ENCODE measurements at places on chromosomes 3 and 15.

DNA sequence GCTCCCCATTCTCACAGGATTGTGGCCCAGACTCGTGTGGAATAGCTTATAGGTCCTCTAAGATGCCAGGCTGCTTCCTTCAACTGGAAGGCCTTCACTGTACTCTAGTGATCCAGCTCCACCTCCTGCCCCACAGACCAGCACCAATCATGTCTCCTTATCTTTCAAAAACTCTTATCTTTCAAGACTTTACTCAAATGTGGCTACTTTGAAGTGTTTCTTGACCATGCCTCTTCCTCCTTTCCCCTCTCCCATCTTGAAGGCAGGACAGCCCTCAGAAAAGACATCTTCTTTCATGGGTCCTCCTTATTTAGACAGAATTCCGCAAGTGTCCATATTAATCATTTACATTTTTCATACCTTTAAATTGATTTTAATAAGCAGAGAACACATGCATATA is 142.3 kb downstream of the CHST2 start:
- no peak for DNase-seq

- DNase-seq = no peak
Measured at GRCh38 chr15:40990080-40990479, 36.8 kb downstream of the CHAC1 start.

DNA sequence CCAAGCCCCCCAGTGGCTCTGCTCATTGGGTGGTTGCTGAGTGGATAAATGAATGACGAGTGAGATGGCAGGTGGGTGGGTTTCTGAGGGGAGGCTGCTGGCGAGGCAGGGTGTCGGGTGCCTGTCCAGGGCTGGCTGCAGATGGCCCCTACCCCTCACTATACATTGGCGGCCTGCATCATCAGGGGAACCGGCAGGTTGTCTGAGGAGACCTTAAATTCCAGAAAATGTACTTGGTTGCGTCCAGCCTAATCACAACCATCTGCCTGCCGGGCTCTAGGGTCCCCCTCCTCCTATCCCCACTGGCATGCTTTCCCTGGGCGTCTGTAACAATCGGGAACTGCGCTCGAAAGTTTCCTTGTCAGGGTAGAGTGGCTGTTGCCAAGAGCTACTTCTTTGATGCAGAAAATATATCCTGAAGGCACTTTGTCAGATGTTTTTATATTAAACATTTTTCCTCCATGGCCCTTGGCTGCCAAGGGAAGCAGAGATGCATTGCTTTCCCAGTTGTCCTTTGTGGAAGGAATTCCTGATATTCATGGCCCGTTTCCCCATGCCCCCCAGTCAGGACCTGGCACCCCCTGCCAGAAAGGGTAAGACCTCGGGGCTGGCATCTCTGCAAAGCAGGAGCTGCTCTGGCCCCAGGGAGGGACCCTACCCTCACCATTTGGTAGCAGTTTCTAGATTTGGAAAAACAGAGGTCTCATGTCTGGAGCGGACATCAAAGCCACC is 22.9 kb downstream of the SMAD6 start:
- DNase-seq = no peak

DNA sequence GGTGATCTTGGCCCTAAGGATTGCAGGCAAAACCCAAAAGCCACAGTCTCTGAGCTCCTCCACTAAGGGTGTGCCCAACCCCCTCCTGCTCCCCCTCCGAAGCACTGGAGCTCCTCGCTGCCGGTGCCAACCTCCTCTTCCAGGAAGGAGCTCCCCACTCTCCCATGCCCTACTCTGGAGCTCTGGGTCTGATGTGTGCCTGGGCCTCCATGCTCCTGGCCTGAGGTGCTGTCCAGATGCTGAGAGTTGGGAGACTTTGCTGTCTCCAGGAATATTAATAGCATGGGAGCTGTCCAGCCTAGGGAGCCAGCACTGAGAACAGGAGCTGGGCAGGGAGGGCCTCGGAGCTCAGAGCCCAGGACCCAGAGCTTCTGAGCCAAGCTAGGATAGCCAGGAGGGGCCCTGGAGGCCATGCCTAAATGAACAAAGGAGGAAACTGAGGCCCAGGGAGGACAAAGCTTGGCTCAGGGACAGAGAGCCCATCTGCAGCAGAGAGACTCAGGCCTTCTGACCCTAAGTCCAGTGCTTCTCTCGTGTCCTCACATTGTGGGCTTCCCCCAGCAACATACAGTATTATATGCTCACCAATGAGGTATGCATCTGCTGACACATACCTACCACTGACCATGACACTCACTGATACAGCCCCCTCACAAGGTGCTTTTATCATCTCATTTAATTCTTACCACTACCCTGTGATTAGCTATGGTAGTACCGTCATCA is 36.9 kb upstream of the HERC1 start:
- DNase-seq = no peak

GRCh38 chr3:58668247-58668646 is 1.7 kb upstream of the FAM3D start:
- no peak for DNase-seq

GRCh38 chr15:56468401-56468800 is 3.5 kb upstream of the MNS1 start:
- DNase-seq = no peak

- DNase-seq = no peak
Measured at GRCh38 chr3:194140520-194141414, 4.8 kb downstream of the HES1 start.

- no peak for DNase-seq
Measured at GRCh38 chr15:65740148-65740547, 51.9 kb downstream of the DENND4A start.

DNA sequence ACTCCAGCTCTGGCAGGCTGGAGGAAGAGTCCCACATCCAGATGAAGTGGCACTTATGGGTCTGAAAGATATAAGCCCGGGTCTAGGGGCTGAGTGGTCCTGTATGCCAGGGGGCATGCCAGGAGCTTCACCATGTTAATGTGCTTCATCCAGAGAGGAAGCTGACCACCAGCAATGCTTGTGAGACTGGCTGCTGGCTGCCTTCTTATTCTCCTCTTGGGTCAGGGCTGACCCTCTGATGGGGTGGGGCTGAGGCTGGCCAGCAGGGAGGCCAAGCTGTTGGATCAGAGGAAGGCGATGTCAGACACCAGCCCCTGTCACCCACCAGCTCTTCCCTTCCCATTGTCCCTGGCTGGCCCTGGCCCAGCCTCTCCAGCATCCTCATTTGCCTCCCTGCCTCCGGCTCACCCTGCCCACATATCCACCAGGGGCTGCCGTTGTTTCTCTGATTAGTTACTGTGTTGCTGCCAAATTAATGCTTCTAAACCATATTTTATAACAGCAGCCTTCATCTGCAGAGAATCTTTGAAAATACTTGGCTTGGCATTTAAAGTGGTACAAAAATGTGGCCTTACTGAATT is 20.4 kb upstream of the PSTPIP1 start:
- no peak for DNase-seq

- DNase-seq = no peak
Measured at GRCh38 chr15:23002920-23003319, 22.8 kb upstream of the CYFIP1 start.

DNA sequence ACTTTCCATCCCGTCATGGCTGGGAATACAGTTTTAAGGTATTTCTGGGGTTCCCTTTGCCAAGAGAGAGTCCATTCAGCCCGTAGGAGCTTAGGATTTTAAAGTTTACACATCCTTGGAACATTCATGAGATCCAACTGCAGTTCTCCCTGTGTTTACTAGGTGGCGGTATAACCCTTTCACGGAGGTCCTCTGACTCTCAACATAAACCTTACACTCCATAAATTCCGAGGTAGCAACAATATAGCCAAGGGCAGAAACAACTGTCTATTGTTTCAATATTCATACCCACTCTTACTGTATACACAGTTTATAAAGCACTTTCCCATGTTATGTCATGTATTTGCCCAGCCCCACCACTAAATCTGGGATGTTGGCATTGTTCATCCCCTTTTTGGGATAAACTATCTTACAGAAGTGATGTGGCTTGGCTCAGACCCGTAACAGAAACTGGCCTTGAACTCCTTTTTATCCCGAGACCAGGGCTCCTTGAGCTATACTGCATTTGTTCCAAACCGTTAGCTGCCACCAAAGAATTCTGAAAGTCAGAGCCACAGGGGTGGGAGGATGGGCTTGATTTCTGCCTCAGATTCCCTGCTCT is 69.2 kb upstream of the COL6A5 start:
- DNase-seq = peak; percentile 21

DNA sequence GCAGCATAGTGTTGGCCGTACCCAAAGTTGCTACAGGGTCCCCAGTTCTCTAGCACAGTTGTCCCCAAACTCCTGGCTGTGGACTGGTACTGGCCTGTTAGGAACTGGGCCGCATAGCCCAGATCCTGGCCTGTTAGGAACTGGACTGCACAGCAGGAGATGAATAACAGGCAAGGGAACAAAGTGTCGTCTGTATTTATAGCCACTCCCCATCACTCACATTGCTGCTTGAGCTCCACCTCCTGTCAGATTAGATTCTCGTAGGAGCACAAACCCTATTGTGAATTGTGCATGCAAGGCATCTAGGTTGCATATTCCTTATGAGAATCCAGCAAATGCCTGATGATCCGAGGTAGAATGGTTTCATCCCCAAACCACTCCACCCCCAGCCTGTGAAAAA is 604.0 kb upstream of the LMCD1 start:
- DNase-seq = no peak

- DNase-seq = no peak
Measured at GRCh38 chr3:89326997-89327396, 219.6 kb downstream of the EPHA3 start.

GRCh38 chr3:156051651-156052050 is 68.7 kb upstream of the KCNAB1 start:
- no peak for DNase-seq

DNA sequence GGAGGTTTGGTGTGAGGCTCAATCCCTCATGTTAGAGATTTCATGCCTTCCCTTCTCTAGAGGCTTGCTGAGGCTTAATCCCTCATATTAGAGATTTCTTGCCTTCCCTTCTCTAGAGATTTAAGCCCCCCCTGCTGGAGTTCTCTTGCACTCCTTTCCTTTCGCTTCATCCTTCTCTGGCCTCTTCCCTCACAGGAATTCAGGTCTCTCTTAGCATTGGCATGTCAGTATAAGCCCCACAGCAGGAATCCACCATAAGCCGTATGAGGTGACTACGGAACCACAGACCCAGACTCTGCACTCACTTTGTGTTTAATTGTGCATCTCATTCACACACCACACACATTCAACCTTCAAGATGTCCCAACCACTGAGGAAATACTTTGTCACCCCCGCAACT is 338.6 kb upstream of the POU1F1 start:
- DNase-seq = no peak

DNA sequence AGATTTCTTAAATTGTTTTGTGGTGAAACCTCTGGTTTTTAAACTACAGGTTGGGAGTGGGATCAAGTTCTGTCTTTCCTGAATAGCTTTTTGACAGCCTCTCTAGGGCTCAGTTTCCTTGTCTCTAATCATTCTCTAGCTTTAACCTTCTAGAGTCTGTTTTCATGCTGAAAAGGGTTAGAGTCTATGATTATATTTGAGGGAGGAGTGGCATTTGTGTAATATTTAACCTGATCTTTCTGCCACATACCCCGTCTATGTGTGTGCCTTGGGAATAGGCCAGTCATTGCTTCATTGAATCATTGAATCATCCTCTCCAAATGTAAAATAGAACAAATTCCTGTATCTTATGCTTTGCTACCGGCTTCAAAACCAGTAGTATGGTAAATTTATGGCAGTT is 204.9 kb downstream of the KLHL25 start:
- no peak for DNase-seq

GRCh38 chr3:66642484-66642883 is 141.7 kb upstream of the LRIG1 start:
- DNase-seq = no peak

GRCh38 chr3:53630547-53630946 is 136.1 kb downstream of the CACNA1D start:
- no peak for DNase-seq

- no peak for DNase-seq
Measured at GRCh38 chr3:154304116-154304786, 20.0 kb downstream of the DHX36 start.

GRCh38 chr3:109982201-109982600 is 644.9 kb upstream of the DPPA4 start:
- DNase-seq = no peak

- no peak for DNase-seq
Measured at GRCh38 chr15:31203999-31204398, 102.5 kb upstream of the TRPM1 start.

GRCh38 chr3:185316740-185317412 is 46.1 kb upstream of the MAP3K13 start:
- DNase-seq = no peak

GRCh38 chr15:78178064-78178463 is 28.9 kb downstream of the IDH3A start:
- DNase-seq = no peak

- DNase-seq = no peak
Measured at GRCh38 chr3:144265542-144266100, 294.0 kb downstream of the DIPK2A start.

DNA sequence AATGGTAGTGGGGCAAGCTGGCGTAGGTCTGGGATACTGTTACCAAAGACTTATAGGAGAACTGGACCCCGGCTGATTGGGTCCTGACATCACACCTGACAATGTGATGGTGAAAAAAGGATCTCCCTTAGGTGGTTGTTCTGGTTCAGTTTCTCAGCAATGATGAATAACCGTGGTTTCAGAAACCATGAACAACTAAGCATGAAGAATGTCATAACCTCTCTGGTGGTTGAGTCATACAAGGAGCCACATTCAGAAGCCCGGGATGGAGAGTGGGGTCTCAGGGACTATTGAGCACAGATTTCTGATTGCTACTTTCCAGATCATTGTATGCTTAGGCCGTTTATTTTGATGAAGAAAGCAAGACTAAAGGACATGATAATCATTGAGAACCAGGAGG is 17.4 kb downstream of the GPR160 start:
- peak; percentile 19 for DNase-seq

- no peak for DNase-seq
Measured at GRCh38 chr15:31372635-31373091, 46.0 kb downstream of the KLF13 start.

DNA sequence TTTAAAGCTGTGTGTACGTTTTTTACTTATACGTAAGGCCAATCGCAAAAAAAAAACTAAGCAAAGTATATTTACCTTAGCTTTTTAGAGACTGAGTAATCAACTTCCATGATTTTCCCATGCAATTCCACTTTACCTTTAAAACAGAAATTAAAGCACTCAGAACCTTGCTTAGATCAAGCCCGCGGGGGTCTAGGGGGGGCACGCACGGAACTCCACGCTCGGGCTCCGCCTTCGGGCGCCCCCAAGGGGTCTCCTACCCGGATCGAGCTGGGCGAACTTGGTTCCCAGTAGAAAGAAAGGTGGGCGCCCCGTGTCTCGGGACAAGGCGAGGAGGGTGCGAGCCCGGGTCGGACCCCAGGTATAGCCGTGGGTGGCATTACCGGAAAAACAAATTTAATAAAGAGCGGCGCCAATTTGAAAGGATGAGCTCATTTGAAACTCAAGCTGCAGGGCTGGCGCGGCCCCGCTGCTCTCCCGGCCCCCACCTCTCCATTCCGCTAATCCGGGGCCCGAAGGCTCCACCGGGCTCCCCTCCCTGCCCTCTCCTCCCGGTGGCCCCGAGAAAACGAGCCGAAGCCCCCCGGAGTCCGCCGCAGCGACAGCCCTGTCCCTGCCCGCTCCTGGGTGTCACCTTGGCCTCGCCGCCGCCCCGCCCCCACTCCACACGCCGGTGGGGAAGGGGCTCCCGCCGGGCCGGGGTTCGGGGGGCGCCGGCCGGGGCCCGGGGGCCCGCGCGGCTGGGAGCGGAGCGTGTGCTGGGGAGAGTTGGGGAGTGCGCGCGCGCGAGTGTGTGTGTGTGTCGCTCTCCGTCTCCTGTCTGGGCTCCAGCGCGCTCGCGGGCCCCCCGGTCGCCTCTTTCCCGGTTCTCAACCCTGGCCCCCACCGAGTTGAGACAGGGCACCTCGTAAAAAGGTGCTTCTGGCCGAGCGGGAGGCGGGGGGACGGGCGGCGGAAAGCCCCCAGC is 1.5 kb downstream of the IGF2BP2 start:
- peak; percentile 24 for DNase-seq

- DNase-seq = no peak
Measured at GRCh38 chr3:119778811-119779210, 3.1 kb upstream of the NR1I2 start.

Measured in GM19239 (cell line).